ENCODE measurements at places on chromosomes 3 and 15.
A peak's percentile ranks its signal among the peaks of the same experiment; 100 is the strongest.

- DNase-seq = peak; percentile 20
Observed at GRCh38 chr15:25693321-25694238, 169.5 kb downstream of the ATP10A start.

- no peak for DNase-seq
Observed at GRCh38 chr3:134407239-134407625, 33.0 kb upstream of the AMOTL2 start.

DNA sequence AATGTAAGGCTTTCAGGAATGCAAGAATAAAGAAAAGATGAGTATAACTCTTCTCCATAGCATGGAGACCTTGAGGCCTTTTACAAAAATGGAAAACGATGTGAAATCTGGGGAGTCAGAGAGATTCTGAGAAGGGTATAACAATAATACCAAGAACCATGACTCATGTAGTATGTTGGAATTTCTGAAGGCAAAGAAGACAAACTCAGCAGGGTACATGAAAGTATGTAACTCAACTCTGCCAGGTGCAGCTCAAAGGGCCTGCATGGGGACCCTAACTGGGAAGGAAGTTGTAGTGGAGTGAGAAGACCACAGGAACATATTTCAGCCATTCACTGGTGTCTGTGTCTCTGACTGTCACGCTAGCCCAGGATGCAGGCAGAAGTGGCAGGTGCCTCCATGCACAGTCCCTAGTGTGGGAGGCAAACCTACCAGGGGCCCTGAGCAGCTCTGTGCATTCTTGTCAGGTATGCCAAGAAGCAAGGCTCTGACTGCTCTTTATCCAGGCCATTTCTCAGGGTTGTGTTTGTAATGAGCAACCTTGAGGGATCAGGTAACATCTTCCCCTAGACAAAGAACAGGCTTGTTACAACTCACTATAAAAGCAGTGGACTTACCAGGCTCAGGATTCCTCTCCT, 57.2 kb downstream of the GPR156 start:
- no peak for DNase-seq

GRCh38 chr3:72692990-72693389, 155.3 kb downstream of the SHQ1 start:
- DNase-seq = no peak

- DNase-seq = no peak
Observed at GRCh38 chr15:36172955-36173354, 406.5 kb upstream of the CDIN1 start.

- DNase-seq = no peak
Observed at GRCh38 chr3:37103103-37103808, 71.1 kb downstream of the LRRFIP2 start.

GRCh38 chr15:92409006-92409405, 15.3 kb downstream of the ST8SIA2 start:
- no peak for DNase-seq

- DNase-seq = no peak
Observed at GRCh38 chr15:66720206-66721010, 18.4 kb downstream of the SMAD6 start.

- DNase-seq = no peak
Observed at GRCh38 chr15:40458495-40459371, 12.1 kb upstream of the CHST14 start.

GRCh38 chr3:135803028-135803692, 162.4 kb upstream of the PPP2R3A start:
- DNase-seq = no peak

- no peak for DNase-seq
Observed at GRCh38 chr3:196968233-196969133, at the start of gene PIGZ. Gene PIGZ, minus strand, starts transcription at chr3:196968833. Its CDS starts 16,802 bp downstream, at chr3:196952031.

GRCh38 chr15:42549741-42550392, 1.2 kb downstream of the HAUS2 start:
- DNase-seq = no peak

- DNase-seq = no peak
Observed at GRCh38 chr15:68299436-68299835, 21.9 kb downstream of the FEM1B start.

- no peak for DNase-seq
Observed at GRCh38 chr3:123021388-123021787, 6.2 kb downstream of the SEMA5B start.

DNA sequence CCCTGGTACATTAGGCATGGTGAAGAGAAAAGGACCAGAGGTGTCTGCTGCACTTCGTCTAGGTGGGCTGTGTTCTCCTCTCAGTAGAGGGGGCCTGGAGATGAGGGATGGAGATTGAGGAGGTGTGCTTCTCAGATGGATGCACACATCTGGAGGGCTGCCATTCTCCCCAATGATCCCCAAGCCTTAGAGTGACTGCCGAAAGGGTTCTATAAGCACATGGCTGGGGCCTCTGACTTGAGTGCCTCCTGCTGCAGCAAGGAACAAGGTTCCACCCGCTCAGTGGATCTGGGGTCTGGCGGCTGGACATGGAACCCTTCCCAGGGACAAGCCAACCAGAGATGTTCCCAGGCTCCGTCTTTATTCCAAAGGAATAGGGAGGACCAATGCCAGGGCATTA, 66.8 kb downstream of the CPN2 start:
- no peak for DNase-seq

DNA sequence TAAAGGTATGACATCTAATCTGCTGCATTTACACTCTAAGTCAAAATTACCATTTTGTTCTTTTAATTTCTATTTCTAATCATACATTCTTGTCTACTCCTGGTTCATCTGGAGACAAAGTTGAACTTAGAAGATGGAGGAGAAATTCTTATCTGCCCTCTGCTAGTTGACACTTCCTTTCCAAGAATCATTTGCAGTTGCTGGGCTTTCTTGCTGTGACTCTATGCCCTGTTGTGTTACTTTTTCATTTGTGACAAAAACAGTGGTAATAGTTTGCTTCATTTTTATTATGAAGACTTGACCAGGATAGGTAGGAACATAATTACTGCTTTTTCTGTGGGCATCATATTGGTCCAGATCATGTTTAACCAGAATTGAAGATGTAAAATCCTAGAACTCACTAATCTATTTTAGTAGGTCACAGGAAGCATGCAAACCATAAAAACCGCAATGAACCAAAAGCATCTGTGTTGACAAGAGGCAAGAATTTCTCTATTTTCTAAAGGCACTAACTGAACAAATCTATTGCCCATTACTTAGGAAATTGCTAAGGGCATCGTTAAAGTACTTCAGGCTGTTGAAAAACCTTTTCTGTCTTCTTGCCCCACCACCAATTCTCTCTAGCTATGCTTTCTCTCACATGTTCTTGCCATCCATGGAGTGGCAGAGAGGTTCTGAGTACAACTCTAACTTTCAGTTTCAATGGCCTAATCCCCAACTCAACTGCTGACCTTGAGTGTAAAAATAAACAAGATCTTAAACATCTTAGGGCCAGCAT, 4.2 kb upstream of the CCR2 start:
- DNase-seq = no peak

DNA sequence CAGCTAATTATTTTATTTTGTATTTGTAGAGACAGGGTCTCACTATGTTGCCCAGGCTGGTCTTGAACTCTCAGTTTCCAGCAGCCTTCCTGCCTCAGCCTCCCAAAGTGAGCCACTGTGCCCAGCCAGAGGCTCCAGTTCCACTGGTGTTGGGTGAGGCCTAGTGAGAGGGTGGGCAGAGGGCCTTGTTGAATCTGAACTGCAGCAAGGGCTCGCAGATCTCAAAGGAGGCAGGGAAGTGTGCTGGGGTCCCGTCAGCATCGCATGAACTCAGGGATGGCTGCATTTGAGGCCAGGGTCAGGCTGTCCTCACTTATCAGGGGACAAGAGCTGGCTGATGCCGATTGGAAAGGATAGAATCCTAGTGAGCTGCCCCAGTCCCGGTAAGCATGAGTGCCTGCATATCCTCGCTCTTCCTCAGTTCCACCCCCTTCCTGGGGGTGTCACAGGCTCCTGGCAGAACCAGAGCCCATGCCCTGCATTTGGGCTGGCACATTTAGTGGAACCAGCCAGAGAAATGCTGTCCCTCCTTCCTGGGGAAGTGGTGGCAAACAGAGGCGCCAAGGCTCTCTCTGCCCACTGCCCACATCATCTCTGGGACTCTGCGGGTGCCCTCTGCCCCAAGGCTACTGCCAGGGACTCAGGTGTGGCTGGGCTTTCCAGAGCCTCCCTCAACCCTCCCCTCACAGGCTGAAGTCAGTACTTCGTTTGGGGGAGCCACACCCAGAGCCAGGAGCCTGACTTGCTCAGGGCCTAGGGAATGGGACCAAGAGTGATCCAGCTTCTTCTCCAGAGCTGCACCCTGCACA, 24.1 kb downstream of the ALS2CL start:
- DNase-seq = no peak

GRCh38 chr3:57151021-57151449, 14.1 kb downstream of the IL17RD start:
- DNase-seq = no peak

DNA sequence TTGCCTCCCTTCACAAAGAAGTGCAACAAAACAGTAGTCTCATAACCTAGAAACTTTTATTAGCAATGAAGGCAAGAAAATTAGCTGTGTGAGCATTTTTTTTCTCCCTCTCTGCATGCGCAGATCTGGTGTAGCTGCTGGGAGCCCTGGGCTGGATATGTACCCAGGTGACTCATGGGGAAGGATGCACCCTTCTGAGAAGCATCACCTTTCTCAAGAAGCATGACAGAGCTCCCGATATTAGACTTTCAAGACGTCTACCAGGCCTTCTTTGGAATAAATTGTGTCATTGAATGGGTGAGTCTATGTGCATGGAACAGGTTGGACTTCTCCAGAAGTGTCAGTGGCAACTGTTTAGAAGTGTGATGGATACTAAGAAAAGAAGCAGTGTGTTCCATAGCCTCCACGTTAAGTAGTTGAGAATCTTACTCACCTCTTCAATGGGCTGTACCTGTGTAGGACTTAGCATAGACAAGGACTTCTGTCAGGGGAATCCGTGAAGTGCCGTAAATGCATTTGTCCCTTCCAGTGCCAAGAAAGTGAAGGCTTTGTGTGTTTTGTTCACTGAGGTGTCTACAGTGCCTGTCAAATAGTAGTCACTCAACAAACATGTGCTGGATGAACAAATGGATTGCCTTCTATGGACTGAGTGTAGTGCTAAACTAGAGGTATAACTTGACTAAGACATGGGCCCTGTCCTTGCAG, 47.7 kb upstream of the RASGRP1 start:
- no peak for DNase-seq

DNA sequence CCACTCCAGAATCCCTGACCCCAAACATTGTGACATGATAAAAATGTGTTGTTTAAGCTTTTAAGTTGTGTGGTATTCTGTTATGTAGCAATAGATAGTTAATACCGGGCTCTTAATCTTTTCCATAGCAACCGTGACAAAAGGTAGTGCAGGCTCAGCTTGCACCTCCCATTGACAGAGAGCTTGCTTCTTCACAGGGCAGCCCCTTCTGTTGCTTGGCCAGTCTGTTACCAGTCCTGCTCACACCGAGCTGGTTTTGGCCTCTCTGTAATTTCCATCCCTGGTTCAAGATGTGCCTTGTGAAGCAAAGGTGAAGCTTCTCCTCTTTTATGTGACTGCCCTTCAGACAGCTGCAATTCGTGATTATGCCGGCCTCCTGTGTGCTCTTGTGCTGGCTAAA, 86.9 kb downstream of the CRYGS start:
- DNase-seq = no peak

- DNase-seq = no peak
Observed at GRCh38 chr3:9696480-9697220, 7.0 kb upstream of the CPNE9 start.

GRCh38 chr3:73848173-73848906, 223.6 kb upstream of the PDZRN3 start:
- no peak for DNase-seq

Data from activated naive CD4-positive, alpha-beta T cell (primary cell).